ENCODE measurements at places on chromosomes 7 and 10. TPM values are rescaled to one million over a fixed set of nuclear protein-coding genes. Genes with fewer than 3 reads are reported as not detected.
A peak's percentile ranks its signal among the peaks of the same experiment; 100 is the strongest.

The SLC26A5 gene
- not detected for total RNA-seq

- DNase-seq, result peak; percentile 25
Measured at GRCh38 chr7:2445047-2445446, 31.2 kb downstream of the GRIFIN start.

DNA sequence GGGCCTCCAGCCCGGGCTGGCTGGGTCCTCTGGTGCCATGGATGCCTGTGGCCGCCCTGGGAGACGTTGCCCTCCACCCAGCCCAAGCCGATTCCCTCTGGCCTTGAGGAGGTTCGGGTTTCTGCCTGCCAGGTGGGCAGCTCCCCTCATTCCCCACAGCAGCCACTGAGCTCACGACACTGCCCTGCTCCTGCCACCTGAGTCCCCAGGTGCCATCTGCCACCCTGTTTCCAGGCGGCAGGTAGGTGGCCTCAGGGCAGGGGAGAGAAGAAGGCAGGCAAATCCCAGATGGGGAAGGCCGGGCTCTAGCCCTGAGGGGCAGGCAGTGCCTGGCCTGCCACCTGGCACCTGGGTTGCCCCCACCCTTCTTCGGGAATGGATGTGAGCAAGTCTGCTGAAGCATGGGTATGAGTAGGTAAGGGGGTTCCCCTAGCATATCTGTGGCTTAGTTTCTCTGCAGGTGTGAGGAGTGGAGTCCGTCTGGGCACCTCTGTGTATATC lies 92.2 kb upstream of the PPIF start:
- no peak for DNase-seq

DNA sequence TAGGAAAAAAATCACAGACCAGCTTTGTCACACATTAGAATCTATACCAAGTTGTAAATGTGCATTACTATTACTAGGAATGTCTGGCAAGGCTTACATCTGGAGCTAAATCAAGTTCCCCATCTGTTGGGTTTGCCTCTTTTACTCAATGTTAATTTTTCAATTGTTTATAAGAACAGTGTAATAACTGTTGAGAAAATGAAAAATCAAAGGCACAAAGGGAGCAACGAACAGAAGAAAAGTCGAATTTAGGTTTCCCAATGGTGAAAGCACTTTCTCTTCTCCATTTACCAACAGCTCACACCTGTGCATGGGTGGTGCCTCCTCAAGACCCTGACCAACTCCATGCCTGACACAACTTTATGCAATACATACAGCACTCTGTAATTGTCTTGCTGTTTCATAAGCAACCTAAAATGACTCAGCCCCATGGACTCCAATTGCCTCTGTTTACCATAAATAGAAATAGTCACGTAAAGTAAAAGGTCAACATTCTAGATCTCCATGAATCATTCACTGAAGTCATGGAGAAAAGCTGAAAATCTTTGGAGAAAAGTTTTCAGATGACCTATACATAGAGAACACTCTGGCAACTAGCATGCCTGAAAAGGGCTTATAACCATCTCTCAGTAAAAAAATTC lies 95.5 kb upstream of the KCNIP2 start:
- DNase-seq, result peak; percentile 95

The XRCC2 gene
- 1.1 TPM for total RNA-seq

DNA sequence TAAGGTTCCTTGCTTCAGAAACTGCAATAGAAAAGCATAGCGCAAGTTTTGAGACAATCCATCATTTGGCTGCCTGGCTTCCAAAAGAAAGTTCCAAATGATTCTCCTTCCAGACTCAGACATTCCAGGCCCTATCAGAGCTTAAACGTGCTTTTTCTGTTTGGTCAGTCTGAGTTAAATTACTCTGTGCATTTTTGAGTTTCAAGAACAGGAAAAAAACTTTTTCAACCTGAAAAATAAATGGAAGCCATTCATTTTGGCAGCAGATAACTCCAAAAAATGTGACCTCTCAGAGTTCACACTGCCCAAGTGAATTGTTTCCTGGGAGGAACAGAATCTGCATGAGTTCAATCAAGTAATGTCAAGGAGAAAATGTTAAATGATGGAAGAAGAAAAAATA lies 354.2 kb downstream of the CXCL12 start:
- peak; percentile 82 for DNase-seq

The PPIA gene
- total RNA-seq, result 1,562 TPM

DNA sequence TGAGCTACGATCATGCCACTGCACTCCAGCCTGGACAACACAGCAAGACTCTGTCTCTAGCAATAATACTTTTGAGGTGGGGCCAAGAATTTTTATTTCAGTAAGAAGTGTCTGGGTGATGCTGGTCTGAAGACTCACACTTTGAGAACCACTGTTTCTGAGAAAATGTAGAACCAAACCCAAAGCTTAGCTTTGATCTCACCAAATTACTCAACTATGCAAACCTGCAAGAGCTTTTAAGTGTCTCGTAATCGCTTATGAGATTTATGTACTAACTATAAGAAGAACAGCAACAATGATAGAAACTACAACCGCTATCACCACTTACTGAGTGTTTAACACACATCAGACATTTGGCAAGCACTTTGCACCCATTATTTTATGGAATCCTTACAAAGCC lies 29.5 kb downstream of the APBB1IP start:
- DNase-seq, result no peak

- no peak for DNase-seq
Measured at GRCh38 chr10:101595591-101596433, 7.7 kb downstream of the DPCD start.

DNA sequence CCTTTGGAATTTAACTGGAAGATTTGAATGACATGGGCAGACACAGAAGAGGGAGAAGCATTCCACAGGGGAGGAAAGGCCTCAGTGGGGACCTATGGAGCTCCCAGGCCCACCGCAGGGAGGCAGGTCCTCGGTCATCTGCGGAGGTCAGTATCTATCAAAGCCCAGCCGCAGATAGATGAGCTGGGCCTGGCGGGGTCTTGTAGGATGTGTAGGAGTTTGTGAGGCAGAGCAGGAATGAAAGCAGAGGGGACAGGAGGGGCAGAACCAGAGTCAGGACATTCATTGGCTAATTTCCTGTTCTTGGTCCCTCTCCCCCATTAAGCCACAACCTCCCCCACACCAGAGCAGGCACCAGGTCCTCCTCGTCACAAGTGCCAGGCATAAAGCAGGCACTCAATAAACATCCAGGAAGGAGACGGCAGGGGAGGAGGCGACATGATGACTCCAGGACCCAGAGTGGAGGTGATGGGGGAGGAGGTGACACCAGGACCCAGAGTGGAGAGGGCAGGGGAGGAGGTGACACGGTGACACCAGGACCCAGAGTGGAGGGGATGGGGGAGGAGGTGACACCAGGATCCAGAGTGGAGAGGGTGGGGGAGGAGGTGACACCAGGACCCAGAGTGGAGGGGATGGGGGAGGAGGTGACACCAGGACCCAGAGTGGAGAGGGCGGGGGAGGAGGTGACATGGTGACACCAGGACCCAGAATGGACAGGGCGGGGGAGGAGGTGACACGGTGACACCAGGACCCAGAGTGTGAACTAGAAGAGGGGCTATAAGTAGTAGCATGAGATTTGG lies 83.7 kb upstream of the PDGFA start:
- no peak for DNase-seq

DNA sequence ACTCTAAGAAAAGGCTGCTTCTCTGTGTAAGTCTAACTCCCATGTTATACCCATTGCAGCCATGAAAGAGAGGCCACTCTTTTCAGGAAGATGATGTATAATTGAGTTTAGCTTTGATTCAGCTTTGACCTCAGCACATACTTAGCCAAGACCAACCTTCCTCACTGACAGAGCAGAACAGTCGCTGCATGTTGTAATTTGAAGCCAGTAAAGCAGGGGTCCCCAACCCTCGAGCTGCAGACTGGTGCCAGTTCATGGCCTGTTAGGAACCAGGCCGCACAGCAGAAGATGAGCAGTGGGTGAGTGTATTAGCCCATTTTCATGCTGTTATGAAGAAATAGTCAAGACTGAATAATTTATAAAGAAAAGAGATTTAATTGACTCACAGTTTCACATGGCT lies 223.9 kb downstream of the GPR158 start:
- no peak for DNase-seq

- DNase-seq, result no peak
Measured at GRCh38 chr10:78035933-78036583, 2.4 kb downstream of the RPS24 start.

The SAP25 gene
- total RNA-seq, result not detected

DNA sequence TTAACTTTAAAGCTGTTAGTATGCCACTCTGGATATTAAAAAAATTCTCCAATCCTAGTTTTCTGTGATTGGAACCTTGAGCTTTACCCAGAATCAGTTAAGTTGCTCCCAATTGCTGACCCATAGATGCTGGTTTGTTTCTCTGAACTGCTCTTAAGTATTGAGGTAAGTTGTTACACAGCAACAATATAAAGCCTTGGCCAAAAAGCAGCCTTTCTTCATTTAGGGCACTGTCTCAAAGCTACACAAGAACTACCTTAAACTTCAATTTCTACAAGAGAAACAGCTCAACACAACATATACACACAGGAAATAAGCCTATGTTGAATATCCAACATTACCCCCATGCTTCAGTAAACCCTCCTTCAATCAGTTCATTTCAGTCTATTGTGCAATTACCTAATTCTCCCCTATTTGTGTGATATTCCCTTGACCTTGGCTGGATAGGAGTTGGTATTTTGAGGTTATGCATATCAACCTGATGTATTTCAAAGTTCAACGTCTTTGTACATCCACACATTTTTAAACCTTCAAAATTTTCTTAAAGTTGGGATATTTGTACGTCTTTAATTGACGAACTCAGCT lies 11.5 kb downstream of the HNRNPA2B1 start:
- no peak for DNase-seq

GRCh38 chr10:107544706-107545520 lies 380.4 kb upstream of the SORCS1 start:
- DNase-seq, result no peak
